ENCODE measurements at places on chromosomes 2 and 18. TPM values are rescaled to one million over a fixed set of nuclear protein-coding genes. Genes with fewer than 3 reads are reported as not detected.

Gene GDF7
- 3.5 TPM for polyA plus RNA-seq

- DNase-seq = no peak
These were observed 45.3 kb downstream of the POLE4 start for GRCh38 chr2:75003773-75004172.

DNA sequence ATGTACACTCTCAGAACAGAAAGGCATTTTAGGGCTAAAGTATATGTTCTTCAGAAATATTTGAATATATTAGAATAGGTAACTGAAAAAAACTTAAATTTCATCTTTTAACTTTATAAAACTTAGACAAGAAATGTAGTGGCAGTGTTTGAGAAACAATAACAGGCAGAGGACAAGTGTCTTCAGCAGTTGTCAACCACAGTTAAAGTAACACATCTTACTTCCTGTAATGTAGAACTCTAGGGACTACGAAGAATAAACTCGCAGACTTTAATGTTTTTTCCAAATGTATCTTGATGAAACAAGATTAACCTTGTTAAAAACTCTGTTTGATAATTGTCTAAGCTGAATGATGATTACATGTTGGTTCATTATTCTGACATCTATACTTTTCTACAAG, 50.7 kb downstream of the RMDN2 start:
- no peak for DNase-seq

GRCh38 chr2:88318071-88318955, 134.2 kb downstream of the FOXI3 start:
- DNase-seq = no peak

DNA sequence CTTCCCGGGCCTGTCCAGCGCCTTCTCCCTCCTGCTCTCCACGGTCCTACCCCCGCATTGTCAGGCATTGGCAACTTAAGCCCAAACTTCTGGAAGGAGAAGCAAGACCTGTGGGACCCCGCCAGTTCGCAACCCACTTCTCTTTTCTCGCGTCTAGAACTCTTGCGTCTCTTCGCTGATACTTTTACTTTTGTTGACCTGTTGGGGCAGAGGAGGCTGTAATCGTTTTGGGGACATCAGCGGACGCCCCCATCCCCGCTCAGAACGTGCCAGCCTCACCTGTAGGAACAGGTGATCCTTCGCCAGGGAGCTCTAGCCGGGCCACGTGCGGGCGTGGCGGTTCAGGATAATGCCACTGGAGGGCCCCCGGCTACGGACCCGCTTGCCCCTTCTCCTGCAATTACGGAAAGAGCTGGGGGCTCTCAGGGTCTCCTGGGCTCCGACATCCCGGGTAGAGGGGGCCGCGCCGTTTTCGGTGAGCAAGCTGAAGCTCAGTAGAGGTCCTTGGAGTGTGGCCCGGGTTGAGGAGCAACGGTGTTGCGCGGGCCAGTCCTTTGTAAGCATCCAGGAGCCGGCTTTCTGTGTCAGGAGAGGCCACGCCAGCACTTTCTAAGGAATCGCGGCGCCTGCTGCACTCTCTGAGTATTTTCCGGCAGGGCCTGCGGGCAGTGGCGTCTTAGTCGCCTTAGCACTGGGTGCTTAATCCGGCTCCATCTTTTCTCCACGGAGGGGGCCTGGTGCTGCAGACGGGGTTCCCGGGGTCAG, 1.6 kb downstream of the MTCL1 start:
- no peak for DNase-seq

DNA sequence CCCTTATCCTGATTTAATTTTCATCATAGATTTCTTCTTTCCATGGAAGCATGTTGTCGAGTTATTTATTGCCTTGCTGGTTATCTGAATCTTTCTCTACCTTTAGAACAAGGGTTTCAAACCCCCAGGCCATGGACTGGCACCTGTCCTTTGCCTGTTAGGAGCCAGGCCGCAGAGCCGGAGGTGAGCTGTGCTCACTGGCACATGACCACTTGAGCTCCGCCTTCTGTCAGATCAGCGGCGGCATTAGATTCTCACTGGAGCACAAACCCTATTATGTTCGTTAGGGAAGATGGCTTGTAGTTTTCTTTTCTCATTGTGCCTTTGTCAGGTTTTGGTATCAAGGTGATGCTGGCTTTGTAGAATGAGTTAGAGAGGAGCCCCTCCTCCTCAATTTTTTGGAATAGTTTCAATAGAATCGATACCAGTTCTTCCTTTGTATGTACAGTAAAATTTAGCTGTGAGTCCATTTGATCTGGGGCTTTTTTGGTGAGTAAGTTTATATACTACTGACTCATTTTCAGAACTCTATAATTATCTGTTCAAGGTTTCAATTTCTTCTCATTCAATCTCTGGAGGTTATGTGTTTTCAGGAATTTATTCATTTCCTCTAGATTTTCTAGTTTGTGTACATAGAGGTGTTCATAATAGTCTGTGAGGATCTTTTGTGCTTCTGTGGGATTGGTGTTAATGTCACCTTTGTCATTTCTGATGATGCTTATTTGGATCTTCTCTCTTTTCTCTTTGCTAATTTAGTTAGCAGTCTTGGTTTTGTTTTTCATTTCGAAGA, 668.0 kb upstream of the FAM98A start:
- DNase-seq = no peak

Gene MATN3
- 4.3 TPM for polyA plus RNA-seq

GRCh38 chr2:64015391-64015790, 3.8 kb downstream of the VPS54 start:
- no peak for DNase-seq

- DNase-seq = no peak
These were observed 75.7 kb downstream of the ADD2 start for GRCh38 chr2:70692256-70692655.

GRCh38 chr2:46720592-46721185, 194.9 kb downstream of the MCFD2 start:
- DNase-seq = no peak

DNA sequence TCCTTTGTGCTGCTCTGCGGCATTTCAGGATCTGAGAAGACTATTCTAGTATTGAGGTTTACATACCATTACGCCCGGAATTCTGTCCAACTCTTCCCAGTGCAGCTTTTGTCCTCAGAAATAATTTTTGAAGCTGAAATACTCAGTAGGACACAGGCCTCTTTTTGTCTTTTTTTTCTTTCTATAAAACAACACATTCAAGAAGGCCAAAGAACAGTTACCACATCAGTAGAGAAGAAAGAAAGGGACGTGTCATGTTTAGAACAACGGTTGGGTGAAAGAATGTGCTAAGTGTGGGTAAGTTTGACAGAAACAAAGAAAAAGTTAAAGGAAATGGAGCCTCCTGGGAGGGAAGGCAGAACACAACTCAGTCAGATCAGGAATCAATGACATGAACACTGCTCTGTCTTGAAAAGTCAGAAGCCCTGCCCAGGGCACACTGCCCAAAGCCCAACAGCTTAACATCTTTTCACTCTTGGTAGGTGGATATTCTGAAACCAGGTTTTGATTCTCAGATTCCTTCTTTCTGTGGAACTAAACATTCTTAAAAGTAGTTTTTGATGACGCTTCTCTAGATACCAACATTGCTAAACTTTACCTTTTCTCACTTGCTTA, 198.6 kb upstream of the CWC22 start:
- no peak for DNase-seq

- DNase-seq = no peak
These were observed 208.1 kb downstream of the IKZF2 start for GRCh38 chr2:212943351-212943750.

Gene SOX11
- 19.2 TPM for polyA plus RNA-seq

GRCh38 chr2:19868701-19869580, 32.8 kb downstream of the TTC32 start:
- DNase-seq = no peak

Gene RPRM
- polyA plus RNA-seq = 5.4 TPM

Gene CLEC4F
- polyA plus RNA-seq = not detected
